Stimulated activated CD8-positive, alpha-beta memory T cell treated with anti-CD3 and anti-CD28 coated beads, Interleukin-4, amount 100 ng/mL, for 48 hours (primary cell): ENCODE measurements at places on chromosomes 1 and 21.

DNA sequence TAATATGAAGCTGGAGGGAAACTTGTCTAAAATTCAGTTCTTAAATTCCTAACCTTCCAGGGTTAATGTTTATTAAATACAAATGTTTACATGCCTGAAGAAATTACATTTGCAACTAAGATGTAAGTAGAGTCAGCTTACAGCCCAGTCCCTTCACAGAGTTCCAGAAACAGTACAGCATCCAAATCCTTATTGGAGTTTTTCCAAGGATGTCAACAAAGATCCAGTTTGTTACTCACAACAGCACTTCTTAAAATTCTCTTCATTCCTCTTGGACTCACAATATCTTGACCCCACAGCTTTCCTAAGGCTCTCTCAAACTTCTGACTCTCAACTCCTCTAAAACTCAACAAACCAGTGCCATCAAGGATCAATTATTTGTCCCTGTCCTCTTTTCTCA lies 50.1 kb upstream of the RWDD3 start:
- DNase-seq: no peak

DNA sequence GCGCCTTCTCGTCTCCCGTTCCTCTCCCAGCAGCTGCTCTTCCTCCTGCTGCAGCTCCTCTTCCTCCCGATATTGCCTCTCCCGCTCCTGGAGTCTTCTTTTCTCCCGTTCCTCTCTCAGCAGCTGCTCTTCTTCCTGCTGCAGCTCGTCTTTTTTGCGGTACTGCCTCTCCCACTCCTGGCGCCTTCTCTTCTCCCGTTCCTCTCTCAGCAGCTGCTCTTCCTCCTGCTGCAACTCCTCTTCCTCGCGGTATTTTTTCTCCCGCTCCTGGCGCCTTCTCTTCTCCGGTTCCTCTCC lies 5.3 kb downstream of the TCHH start:
- DNase-seq: no peak

- DNase-seq: no peak
Observed at GRCh38 chr1:3948344-3948743, 48.3 kb upstream of the C1orf174 start.

DNA sequence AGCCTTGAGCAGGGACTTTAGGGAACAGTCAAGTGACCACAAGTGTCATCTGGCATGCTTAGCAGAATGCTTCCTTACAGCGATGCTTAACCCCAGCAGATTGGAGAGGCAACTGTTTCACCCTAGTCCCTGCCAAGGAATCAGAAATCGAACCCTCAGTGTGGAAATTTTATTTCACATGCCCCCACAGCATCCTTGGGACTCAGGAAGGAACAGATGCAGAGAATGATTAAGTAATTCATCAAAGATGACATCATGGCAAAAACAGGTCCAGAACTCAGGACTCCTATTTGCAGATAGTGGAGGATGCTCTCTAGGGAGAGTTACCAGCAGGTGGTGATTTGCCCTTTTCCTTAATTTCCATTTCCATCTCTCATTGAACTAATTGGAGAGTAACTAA lies 333.0 kb upstream of the KAZN start:
- no peak for DNase-seq

DNA sequence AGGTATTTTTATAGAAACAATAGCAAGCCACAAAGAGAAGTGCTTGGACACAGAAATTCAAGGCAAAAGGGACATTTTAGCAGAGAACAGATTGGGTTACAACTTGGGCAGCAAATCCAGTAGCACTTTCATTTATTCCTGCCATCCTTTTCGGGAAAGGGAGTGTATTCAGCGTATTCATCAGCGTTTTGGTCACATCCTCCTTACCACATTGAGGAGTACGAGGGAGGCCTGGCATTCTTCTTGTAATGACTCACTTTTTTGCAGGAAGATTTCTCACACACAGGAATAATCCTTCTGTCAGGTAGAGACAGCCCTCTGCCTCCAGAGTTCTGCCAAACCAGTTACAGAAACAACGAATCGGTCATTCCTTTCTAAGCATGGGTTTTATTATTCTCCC lies 18.1 kb upstream of the FAM78B start:
- no peak for DNase-seq

DNA sequence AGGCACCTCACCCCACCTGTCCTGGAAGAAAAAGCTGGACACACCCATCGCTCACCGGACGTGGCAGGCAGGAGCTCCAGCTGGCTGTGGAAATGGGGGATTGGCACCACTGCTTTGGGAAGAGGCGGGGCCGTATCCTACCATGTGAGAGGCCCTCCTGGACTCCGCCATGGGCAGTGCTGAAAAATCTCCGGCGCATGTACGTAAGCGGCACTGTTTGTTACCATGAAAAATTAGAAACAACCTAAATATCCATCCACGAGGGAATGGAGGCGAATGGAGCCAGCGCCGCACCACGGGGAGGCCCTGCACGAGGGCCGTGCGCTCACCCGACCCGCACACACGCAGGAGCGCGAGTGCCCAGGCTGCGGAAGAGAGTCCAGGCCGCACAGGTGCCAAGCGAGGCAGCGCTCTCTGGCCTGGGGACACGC lies 3.1 kb downstream of the KRTAP10-8 start:
- DNase-seq: no peak

- peak; percentile 42 for DNase-seq
Observed at GRCh38 chr1:27136236-27136551, 18.7 kb downstream of the SLC9A1 start.

- DNase-seq: peak; percentile 97
Observed at GRCh38 chr1:157090196-157090647, 9.4 kb downstream of the ETV3L start.

GRCh38 chr1:163444665-163445064 lies 122.9 kb downstream of the NUF2 start:
- no peak for DNase-seq

GRCh38 chr1:235047331-235047871 lies 81.2 kb downstream of the TOMM20 start:
- no peak for DNase-seq

DNA sequence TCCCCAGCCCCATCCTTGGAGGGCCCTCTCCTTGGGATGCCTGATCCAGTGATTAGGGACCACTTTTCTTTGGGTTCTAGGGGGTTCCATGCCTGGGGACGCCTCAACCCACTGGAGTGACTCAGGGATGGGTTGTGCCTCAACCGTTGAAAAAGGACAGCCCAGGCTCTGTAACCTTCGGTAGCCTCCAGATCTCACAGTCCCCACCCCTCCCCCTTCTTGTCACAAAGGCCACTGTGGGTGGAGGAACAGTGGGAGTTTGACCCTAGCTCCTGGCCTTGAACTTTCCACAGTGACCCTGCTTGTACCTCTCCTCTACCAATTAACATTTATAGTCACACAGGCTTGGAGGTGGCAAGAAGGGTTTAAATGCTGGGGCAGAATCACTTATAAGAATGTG lies 2.6 kb upstream of the RORC start:
- DNase-seq: peak; percentile 40

- no peak for DNase-seq
Observed at GRCh38 chr1:221564891-221565290, 177.0 kb downstream of the DUSP10 start.

DNA sequence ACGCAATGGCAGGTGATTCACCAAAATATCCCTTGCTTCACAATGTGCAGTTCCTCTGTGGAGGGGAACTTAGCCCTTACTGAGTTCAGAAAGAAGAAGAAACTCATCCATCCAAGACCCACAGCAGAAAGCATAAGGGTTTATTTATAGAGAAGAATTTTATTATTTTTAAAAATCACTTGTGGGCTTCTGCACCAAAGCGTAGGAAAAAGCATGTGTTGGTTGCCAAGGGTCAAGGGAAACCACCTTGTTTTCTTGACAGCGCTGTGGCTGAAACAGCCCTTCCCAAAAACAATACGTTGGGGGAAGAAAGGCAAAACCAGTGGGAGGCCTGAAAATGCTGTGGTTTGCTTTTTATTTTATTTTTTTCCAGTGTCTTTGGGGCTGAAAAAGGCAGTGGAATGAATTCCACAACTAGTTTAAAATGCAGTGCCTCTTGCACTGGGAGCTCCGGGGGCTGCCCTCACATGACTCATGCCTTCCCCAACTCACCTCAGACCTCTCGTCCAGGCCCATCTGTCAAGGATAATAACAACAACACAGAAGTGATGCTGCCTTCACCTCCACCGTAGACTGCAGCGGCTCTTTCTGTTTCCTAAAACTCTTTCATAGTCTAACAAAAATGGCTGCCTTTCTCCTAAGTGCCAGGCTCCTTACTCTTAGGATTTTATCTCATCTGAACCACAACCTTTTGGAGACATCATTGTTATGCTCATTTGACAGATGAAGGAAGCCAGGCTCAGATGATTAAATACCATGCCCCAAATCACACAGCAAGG lies 224.2 kb upstream of the JUN start:
- peak; percentile 53 for DNase-seq

- DNase-seq: no peak
Observed at GRCh38 chr1:75539230-75540116, 71.4 kb downstream of the SLC44A5 start.

GRCh38 chr1:147567594-147568381 lies 26.5 kb downstream of the BCL9 start:
- no peak for DNase-seq

- no peak for DNase-seq
Observed at GRCh38 chr21:41052820-41053555, 115.0 kb upstream of the BACE2 start.

DNA sequence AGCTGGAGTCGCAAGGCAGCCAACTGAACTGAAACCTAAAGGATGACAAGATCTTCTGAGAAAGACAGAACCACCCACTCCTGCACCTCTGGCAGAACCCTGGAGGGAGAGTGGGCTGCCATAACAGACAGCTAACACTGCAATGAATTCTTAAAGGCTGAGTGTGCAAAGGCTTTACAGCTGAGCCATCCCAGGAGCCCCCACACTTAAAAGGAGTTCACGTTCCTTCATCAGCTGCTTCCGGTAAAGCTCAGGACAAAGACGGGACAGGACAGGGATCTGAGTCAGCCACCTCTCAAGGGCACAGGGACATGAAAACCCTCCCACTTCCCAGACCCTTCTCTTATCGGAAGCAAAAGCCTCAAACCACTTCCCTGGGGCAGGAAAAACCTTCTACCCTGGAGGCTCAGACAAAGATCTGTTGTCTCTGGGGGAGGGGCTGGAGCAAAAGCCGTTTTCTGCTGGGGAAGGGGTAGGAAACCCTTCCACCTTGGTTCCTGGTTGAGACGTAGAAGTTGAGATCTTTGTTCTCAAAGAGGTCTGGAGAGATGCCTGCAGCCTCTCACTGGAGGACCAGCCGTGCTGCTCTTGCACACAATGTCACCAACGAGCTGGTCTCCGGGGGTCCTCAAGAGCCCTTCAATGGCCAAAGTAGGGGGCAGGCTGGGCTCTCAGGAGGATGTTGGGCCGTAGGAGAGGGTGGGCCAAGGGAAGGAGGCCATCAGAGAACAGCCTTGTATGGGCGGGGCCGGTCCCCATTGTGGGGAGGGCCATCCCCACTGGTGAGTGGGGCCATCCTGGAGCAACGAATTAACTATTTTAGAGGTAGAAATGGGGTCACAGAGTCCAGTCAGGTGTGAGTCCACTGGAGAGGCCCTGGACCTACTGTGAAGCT lies 452.4 kb downstream of the PTPRU start:
- DNase-seq: peak; percentile 56

- DNase-seq: no peak
Observed at GRCh38 chr1:117589544-117589943, 16.3 kb upstream of the TENT5C start.

- DNase-seq: no peak
Observed at GRCh38 chr21:21114461-21114860, 116.3 kb downstream of the NCAM2 start.

GRCh38 chr1:77126307-77126706 lies 92.9 kb downstream of the PIGK start:
- no peak for DNase-seq
